Articular chondrocyte of knee joint (primary cell): ENCODE measurements at places on chromosomes 1 and 21. TPM values are rescaled to one million over a fixed set of nuclear protein-coding genes. Genes with fewer than 3 reads are reported as not detected.

CROCC gene
- 11.9 and 12.4 TPM in 2 replicates for total RNA-seq

ADAMTS5 gene
- total RNA-seq = 170 and 278 TPM in 2 replicates

LORICRIN gene
- not detected in 2 replicates for total RNA-seq

ATAD3C gene
- total RNA-seq = under 0.01 and 0.13 TPM in 2 replicates

TMEM82 gene
- total RNA-seq = not detected in 2 replicates

HMCN1 gene
- total RNA-seq = 36.2 and 76.6 TPM in 2 replicates

CD34 gene
- 0.39 and 0.54 TPM in 2 replicates for total RNA-seq

GSTM2 gene
- total RNA-seq = 16.2 and 16.9 TPM in 2 replicates

BTBD8 gene
- 6.3 and 8.8 TPM in 2 replicates for total RNA-seq

RAVER2 gene
- 8.1 and 9.7 TPM in 2 replicates for total RNA-seq

TLR5 gene
- 1.2 and 2.2 TPM in 2 replicates for total RNA-seq

CFAP74 gene
- total RNA-seq = not detected in 2 replicates

NBPF10 gene
- total RNA-seq = 3.7 and 4.3 TPM in 2 replicates

KIRREL1 gene
- 152 and 159 TPM in 2 replicates for total RNA-seq

EFNA4 gene
- 3.0 and 3.7 TPM in 2 replicates for total RNA-seq

S100A12 gene
- not detected in 2 replicates for total RNA-seq

AKR7A2 gene
- total RNA-seq = 60.2 and 73.3 TPM in 2 replicates
